Midbrain (tissue), 1 donor: ENCODE measurements at places on chromosomes 16 and 17.
A peak's percentile ranks its signal among the peaks of the same experiment; 100 is the strongest.

- DNase-seq = no peak
These were observed 157.5 kb upstream of the CDC42EP4 start for GRCh38 chr17:73469311-73469710.

DNA sequence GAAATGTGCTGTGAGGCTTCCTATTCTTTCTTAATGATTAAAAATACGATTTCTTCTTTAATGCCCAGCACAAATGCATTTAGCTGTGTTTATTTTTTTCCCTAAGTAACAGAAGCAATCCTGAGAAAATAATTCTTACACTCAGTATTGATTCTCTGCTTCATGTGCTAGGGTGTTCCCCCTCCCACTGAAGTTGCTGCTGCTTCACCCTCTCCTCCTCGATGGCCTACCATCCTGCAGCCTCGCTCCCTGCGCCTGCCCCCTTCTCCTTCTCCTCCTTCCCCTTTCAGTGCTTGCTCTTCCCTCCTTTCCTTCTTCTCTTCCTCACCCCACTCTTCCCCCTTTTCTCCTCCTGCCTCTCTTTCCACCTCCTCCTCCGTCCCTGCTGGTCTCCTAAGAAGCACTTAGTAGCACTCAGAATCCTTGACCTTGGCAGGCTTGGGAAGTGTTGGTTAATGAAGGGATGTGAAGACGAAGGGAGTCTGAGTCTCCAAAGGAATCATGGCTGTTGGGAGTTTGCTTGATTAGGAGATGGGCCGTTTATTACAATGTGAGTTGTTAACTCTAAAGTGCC lies 119.7 kb downstream of the RPTOR start:
- no peak for DNase-seq

GRCh38 chr17:48835971-48836370 lies 5.1 kb downstream of the CALCOCO2 start:
- no peak for DNase-seq

GRCh38 chr17:32143527-32143870 lies 1.2 kb downstream of the RHOT1 start:
- DNase-seq = no peak

DNA sequence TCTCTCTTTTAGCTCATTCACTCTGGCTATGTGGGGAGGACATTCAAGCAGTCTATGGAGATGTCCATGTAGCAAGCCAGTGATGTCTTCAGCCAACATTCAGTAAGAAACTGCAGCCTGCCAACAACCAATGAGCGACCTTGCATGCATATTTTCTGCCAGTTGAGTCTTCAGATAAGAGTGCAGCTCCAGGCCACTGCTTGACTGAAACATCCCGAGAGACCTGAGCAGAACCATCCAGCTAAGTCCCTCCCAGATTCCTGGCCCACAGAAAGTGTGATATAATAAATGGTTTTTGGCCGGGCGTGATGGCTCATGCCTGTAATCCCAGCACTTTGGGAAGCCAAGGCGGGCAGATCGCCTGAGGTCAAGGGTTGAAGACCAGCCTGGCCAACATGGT lies 10.5 kb upstream of the C17orf58 start:
- DNase-seq = no peak

DNA sequence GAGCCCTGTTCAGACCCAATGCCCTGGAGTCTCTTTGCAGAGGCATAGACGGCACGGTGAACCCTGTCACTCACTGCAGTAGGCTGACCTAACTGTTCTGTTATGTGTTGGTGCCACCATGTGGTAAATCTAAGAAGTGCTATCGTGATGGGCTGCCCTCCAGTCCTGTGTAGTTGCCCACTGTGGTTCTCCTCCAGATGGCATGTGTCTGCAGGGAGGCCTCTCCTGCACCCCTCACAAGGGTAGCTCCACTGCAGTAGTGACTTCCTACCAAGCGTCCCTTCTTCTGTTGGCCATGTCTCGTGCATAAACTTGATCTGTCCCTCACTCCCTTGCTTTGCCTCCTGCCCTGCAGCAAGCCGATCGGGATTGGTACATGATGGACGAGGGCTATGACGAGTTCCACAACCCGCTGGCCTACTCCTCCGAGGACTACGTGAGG lies 5.8 kb downstream of the DHX38 start:
- peak; percentile 64 for DNase-seq

DNA sequence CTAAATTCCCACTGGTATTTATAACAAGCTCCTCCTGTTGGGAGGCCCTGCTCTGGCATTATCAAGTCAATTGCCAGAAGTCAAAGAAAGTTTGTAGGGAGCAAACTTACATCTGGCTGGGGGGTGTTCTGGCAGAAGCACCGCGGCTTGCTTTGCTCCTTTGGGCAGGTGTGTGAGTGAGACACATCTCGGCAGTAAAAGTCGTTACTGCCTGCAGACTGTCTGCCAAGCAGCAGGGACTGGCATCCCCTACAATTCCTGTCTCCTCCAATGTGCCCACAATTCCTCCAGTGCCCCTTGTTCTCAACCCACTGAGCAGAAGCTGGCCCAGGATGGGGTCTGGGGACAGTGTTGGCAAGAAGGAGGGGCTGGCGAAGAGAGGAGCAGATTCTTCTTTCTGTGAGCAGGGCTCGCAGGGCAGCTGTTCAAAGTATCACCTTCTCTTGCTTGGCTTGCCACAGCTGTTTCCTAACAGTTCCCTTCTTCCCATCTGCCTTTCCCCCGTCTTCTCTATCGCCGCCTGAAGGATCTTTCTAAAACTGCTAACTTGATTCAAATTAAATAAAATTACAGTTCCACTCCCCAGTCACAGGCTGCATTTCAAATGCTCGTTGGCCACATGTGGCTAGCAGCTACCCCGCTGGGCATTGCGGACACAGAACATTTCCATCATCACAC lies 30.2 kb downstream of the SPACA3 start:
- no peak for DNase-seq

DNA sequence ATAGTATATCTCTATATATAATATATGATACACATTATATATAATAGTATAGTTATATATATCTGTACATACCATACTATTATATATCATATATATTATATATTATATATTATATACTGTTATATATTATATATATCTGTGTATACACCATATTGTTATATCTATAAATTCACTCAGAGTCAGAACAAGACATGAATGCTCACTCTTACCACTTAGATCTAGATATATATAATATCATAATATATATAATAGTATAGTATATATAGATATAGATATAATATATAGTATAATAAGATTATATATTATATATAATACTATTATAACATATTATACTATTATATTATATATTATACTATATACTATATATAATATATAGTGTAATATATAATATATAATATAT lies 9.3 kb downstream of the ACSM2B start:
- no peak for DNase-seq
